Islet precursor cell (in vitro differentiated cells): ENCODE measurements at places on chromosomes 6 and 20.

DNA sequence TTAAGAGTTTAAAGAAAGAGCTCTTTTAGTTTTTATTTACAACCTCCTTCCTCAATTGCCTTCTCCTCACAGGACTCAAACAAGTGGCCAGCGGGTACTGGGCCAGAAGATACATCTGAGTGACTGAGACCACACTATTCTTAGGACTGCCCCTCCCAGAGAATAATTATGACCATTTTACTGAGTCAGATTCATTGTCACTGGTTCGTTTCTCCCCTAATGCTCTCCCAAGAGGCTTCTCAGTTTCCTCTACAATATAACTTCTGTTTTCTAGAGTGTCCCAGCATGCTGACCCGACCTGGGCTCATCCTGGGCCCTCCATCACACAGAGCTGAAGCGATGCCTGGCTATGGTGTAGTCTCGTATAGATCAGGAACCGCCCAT lies 279.9 kb downstream of the CD83 start:
- no peak for DNase-seq

DNA sequence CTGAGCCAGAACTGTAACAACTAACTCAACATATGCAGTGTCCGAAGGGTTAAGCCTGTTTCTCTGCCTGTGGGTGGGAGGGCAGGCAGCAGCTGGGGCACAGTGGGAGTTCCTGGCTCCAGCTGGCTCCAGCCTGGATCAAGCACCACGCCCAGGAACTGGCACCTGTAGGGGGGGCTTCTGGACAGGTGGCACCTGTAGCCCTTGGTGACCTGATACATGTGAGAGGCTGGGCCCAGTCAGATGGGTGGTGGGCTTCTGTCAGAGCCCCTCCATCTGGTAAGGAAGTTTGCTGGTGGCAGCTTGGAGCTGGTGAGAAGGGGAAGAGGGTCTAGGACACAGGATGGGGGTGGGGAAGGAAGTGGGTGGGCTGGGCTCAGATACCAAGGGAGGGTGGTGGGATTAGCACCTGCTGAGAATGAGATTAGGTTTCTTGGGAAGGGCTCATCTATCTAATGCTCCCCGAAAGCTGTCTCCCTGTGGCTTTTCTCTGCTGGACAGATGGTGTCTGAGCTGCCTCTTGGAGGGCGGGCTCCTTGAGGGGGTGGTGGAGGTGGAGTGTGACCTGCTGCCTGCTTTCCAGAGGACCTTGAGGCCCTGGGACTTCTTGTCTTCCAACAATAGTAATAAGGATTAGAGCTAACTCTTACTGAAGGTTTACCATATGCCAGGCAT lies 28.5 kb downstream of the BCL2L1 start:
- DNase-seq = no peak

- DNase-seq = peak; percentile 64
Measured at GRCh38 chr6:161038229-161039031, 46.9 kb downstream of the MAP3K4 start.

- no peak for DNase-seq
Measured at GRCh38 chr6:79657238-79657637, 26.1 kb downstream of the SH3BGRL2 start.

- no peak for DNase-seq
Measured at GRCh38 chr20:609371-609964, 641 bp downstream of the TCF15 start.

DNA sequence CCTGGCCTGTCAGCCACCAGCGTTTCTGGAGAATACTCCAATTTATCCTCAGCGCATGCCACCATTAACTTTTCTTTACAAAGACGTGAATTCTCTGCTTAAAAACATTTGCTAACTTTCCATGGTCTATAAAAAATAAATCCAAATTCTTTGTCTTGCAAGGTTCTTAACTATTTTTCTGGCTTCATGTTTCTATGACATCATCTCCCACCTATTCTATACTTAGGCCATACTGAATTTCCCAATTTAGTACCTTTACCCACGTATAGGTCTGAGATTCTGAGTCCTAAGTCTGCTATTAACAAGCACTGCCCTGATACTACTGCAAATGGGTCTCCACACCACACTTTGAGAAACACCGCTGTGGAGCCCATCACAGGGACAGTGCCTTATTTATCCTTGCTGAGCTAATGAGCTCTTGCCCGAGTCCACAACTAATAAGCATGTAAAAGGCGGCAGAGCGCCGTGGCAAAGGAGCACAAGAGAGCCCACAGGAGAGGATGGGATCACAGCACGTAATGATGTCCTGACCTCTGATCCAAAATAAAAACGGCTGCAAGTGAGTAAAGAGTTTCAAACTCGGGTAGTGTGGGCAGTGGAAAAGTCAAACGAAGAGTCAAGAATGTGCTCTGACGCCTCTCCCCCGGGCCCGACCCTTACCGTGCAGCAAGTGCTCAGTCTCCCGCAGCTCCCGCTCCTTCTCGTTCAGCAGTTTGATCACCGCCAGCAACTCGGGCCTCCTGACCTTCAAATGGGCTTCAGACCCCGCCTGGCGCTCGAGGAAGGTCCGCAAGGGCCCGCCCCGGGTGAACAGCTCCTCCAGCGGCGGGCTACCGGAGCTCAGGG lies 519 bp downstream of the MTRF1L start:
- peak; percentile 53 for DNase-seq

- peak; percentile 2 for DNase-seq
Measured at GRCh38 chr6:150169609-150170008, 26.8 kb downstream of the PPP1R14C start.

DNA sequence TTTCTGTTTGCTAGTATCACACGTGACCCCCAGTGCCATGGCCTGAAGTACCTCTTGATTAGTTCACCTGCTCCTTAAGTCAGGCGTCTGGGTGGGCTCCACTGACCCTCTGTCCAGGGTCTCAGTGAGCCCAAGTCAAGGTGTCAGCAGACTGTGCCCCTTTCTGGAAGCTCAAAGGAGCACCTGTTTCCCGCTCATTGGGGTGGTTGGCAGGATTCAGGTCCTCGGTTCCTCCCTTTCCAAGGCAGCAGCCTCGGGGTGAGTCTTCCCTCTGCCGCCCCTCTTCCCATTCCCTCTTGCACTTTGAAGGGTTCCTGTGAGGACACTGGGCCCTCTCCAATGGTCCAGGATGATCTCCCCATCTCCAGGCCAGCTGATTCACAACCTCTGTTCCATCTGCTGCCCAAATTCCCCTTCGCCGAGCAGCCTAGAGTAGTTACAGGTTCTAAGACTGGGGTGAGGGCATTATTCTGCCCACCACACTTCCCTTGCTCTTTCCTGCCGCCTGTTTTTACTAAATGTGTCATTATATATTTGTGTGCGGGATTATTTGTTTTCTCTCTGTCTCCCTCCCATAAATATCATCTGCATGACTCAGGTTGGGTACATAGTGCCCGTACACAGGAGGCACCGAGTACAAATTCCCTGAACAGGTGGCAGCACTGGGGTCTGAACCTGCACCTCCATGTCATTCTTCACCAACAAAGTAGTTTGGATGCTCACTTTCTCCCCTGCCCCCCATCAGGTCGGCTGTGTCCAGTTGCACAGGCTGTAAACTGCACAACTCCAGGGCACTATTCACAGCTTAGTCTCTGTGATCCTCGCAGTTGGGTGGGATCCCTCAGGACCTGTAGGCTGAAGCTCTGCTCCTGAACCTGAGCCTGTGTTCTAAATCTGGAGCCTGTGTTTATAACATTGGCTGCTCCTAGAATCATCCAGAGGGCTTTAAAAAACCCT lies 58.5 kb downstream of the RBM38 start:
- DNase-seq = no peak

DNA sequence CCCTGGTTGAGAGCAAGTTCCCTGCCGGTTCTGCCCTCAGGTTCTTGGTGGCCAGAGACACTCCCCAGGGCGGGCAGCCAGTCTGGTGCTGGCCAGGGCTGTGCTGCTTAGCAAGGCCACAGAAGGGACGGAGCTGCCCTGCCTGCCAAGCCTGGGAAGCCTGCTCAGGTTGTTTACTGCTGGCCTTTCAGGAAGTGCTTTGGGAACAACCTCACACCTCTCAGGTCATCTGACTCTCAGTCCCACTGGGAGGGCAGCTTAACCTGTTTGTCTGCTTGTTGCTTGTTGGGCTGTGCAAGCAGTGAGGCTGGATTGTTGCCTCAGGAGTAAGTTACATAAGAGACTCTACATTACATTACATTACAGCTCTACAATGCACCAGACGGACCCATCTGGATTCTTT lies 75.8 kb upstream of the AFDN start:
- DNase-seq = peak; percentile 98

DNA sequence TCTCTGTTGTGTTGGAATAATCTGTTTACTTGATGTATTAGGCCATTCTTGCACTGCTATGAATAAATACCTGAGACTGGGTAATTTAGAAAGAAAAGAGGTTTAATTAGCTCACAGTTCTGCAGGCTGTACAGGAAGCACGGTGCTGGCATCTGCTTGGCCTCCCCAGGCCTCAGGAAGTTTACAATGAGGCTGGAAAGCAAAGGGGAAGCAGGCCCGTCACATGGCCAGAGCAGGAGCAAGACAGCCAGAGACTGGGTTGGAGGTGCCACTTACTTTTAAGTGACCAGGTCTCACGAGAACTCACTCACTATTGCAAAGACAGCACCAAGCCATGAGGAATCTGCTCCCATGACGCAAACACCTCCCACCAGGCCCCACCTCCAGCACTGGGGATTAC lies 50.6 kb upstream of the FUCA2 start:
- no peak for DNase-seq

- DNase-seq = peak; percentile 67
Measured at GRCh38 chr6:32614366-32615081, 22.7 kb upstream of the HLA-DQA1 start.

DNA sequence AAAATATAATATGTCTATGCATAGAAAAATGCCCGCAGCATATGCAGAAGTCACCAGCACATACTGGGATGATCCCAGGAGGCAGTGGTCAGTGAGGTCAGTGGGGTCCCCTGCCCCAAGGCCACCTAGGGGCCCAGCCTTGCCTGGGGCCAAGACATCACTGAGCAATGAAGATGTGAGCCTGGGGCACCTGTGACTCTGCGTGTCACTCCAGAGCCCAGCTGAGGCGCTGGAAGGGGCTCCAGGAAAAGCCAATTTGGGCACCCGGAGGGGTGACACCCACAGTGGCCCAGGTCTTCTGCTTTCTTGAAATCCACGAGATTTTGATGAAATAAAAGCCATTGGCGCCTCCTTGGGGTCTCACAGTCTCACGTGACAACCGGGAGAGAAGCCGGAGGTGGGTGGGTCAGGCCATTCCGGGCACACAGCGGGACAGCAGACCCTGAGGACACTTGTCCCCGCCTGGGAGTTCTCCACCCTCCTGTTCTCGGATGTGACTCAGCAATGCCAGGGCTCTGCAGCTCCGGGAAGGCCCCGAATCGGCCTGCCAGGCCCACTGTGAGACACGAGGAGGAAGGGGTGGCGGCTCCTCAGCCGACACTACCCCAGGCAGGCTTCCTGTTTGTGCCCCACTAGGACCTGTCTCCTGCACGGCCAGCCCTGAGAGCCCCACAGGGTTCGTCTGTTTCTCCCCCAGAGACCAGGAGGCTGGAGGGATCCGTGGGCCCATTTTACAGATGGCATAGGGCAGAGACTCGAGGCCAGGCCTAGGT lies 24.4 kb upstream of the SLCO4A1 start:
- no peak for DNase-seq

DNA sequence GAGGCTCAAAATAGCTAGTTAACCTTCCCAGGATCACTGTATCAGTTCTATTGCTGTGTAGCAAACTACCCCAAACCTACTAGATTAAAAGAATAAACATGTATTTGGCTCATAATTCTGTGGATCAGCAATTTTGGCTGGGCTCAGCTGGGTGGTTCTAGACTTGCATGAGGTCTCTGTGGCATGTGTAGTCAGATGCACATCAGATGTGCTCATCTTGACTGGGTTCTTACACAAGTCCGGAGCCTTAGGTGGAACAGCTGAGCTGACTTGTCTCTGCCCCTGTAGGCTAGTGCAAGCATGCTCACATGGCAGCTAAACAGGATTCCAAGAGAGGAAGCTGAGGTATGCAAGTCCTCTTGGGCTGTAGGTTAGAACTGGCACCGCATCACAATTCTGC lies 173.2 kb upstream of the PRND start:
- no peak for DNase-seq

DNA sequence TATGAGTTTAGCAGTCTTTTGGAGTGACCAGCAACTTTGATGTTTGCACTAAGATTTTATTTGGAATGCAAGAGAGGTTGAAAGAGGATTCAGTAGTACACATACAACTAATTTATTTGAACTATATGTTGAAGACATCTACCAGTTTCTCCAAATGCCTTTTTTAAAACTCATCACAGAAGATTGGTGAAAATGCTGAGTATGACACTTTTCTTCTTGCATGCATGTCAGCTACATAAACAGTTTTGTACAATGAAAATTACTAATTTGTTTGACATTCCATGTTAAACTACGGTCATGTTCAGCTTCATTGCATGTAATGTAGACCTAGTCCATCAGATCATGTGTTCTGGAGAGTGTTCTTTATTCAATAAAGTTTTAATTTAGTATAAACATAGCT lies 13.9 kb downstream of the GJA1 start:
- DNase-seq = no peak

DNA sequence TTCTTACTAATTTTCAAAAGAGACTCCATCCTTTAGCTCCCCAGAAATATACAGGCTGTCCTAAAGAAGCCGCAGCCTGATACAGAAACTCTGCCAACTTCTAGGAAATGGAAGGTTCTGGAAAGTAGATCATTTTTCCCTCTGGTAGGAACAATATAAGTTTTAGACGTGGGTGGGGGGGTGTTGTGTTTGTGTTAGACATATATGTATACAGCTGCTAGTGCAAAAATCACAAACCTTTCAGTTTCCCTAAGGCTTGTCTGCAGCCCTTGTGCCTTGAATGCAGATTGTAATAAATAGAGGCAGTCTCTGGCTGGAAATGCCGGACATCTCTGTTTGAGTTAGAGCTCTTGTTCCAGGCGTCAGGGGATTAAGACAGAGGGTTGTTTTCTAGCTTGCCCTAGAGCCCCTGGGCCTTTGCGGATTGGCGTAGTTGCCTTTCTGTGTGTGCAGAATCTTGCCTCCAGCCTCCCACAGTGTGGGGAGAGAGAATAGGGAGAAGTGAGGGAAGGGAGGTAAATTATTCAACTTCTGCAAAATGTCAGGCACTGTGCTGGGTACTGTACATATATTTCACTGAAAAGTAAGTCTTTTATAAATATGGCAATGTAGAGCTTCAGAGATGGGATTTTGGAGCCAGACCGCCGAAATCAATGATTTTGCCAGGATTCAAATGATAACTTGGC lies 269.7 kb downstream of the PRL start:
- no peak for DNase-seq

DNA sequence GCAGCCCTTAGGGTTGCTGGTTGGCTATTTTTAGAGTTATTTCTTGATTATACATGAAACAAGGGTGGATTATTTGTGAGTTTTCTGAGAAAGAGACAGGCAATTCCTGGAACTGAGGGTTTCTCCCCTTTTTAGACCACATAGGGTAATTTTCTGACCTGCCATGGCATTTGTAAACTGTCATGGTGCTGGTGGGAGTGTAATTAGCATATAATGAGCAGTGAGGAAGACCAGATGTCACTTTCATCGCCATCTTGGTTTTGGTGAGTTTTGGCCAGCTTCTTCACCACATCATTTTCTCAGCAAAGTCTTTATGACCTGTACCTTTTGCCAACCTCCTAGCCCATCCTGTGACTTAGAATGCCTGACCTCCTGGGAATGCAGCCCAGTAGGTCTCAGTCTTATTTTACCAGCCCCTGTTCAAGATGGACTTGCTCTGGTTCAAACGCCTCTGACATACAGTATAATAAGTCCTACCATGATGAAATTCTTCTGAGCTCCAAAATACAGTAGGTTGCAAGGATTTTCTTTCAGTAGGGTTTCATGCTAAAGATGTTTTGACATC lies 117.1 kb downstream of the ISM1 start:
- DNase-seq = no peak
